GDM1 (cell line): ENCODE measurements at places on chromosomes 13 and 19.

GRCh38 chr19:49672131-49672919 lies 4.7 kb upstream of the PRMT1 start:
- peak; percentile 41 for DNase-seq

DNA sequence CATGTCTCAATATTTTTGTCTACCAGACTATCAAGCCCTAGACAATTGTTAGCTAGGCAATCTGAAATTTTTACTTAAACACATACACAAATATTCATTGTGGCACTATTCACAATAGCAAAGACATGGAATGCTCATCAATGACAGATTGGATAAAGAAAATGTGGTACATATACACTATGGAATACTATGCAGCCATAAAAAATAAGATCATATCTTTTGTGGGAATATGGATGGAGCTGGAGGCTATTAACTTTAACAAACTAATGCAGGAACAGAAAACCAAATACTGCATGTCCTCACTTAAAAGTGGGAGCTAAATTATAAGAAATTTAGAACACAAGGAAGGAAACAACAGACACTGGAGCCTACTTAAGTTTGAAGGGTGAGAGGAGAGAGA lies 288.6 kb upstream of the MIR17HG start:
- no peak for DNase-seq

GRCh38 chr13:101049166-101049850 lies 367.0 kb downstream of the NALCN start:
- DNase-seq, result no peak

DNA sequence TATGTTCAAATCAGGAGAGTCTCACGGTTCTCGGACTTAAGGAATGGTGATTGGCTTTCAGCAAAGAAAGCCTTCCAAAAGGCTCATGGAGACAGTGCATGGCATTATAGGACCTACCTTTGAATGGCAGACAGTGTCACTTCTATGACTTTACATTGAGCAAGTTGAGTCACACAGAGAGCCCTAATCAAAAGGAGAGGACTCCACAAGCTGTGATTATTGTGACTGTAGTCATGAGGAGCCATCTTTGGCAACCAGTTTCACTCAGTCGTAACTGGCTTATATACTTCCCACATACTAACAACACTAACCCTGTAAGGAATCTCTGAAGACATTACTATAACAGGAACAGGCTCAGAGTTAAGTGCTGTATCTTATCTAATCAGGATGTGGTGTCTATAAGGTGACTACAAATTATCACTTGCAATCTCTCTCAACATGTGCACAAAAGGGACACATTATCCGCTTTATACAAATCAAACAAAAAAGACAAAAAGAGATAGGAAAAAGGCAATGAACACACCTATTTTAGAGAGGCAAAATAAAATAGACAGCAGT lies 6.1 kb downstream of the LGALS14 start:
- no peak for DNase-seq

- DNase-seq, result no peak
Measured at GRCh38 chr13:44860454-44860853, 128.8 kb downstream of the NUFIP1 start.

DNA sequence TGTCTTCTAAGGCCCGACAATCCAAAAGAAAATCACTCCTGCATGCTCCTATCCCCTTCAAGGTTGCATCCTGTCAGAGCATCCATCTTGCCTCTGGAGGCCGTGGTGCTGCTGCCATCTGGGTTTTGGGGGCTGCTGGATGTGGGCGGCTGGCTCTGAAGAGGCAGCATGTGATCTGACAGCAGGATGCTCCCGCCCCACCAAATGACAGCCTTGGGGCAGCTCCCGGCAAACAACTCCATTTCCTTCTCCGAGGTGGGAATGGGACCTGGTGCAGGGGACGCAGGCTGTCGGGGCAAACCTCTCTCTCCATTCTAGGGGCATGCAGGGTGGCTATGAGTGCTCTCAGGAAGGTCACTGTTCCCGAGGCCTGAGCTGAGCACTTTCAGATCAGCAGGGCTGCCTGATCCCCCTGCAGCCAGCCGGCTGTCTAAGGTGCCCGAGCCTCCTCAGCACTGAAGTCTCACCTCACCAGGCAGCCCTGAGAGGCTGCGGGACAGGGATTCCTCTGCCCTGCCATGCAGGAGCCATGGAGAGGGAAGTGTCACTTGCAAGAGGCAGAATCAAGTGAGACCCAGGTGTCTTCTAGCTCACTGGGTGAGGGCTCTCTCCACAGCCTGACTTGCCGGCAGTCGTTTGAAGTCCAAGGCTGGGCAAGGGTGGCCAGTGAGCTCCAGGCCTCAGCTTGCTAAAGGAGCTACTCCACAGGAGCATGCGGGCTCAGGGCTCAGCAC lies 28.8 kb downstream of the TSSK6 start:
- no peak for DNase-seq

DNA sequence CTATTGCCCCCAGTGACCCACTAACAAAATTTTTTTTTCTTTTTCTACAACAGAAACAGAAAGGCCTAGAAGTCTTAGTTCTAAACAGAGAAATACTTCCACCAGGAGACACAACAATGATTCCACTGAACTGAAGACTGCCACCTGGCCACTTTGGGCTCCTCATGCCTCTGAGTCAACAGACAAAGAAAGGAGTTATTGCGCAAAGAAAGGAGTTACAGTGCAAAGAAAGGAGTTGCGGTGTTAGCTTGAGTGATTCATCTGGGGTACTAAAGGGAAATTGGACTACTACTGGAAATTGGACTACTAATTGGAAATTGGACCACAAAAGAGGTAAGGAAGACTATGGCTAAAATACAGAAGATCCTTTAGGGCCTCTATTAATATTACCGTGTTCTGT lies 116.6 kb downstream of the PCDH17 start:
- no peak for DNase-seq

GRCh38 chr13:113857531-113858195 lies 6.2 kb downstream of the GAS6 start:
- no peak for DNase-seq

DNA sequence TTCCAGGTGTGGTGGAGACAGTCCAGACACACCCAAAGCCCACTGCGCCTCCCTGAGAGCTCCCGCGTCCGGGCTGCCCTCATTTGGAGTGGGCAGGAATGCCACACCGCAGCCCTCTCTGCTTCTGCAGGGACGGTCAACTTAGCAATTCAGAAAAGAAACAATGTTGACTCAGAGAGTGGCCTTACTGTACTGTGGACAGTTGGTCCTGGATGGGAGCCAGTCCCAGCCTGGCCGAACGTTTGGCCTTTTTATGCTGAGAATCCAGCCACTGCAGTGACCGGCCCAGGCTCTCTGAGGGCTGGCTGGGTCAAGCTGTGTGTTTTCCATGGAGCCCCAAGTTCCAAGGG lies 7.2 kb downstream of the GAS6 start:
- no peak for DNase-seq

DNA sequence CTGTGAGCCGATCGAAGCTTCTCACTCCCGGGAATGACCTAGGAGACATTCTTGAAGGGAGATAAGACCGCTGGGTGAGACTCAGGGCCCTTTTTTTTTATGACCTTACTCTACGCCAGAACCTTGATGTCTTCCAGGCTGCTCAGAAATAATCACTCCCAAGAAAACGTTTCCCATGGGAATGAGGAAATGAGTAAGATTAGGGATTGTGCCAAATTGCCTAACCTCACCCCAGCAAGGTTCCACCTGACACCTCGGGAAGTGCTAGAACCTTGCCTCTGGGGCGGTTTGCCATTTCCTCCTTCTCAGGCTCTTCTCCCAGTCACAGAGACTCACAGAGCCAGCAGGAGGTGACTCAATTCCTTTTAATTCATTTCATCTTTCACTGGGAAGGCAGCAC lies 2.3 kb downstream of the SLC46A3 start:
- DNase-seq, result no peak

GRCh38 chr19:29040292-29040691 lies 172.7 kb downstream of the UQCRFS1 start:
- no peak for DNase-seq

- no peak for DNase-seq
Measured at GRCh38 chr19:5179256-5179655, 161.4 kb downstream of the PTPRS start.

GRCh38 chr19:39335168-39335548 lies 685 bp downstream of the GMFG start:
- peak; percentile 50 for DNase-seq

DNA sequence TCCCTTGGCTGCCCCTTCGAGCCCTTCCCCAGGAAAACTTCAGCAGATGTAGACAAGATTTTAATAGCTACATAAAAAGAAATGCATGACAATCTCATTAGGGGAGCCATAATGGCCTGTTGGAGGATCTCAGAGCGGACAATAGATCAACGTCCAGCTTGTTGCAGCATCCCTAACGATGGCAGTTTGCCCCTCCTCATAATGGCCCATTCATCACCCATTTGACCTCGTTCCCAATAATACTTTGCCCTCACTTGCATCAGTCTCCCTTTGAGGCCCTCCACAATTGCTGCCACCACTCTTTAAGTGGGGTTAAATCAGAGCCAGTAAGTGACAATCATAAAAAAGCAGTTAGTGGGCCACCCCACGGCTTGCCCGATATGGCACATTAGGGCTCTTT lies 84.7 kb upstream of the PCDH8 start:
- no peak for DNase-seq

- DNase-seq, result no peak
Measured at GRCh38 chr19:30169196-30169900, 202.8 kb upstream of the ZNF536 start.

GRCh38 chr13:63307228-63307627 lies 1891.6 kb upstream of the PCDH20 start:
- no peak for DNase-seq

GRCh38 chr13:109779074-109779473 lies 7.3 kb downstream of the IRS2 start:
- no peak for DNase-seq

DNA sequence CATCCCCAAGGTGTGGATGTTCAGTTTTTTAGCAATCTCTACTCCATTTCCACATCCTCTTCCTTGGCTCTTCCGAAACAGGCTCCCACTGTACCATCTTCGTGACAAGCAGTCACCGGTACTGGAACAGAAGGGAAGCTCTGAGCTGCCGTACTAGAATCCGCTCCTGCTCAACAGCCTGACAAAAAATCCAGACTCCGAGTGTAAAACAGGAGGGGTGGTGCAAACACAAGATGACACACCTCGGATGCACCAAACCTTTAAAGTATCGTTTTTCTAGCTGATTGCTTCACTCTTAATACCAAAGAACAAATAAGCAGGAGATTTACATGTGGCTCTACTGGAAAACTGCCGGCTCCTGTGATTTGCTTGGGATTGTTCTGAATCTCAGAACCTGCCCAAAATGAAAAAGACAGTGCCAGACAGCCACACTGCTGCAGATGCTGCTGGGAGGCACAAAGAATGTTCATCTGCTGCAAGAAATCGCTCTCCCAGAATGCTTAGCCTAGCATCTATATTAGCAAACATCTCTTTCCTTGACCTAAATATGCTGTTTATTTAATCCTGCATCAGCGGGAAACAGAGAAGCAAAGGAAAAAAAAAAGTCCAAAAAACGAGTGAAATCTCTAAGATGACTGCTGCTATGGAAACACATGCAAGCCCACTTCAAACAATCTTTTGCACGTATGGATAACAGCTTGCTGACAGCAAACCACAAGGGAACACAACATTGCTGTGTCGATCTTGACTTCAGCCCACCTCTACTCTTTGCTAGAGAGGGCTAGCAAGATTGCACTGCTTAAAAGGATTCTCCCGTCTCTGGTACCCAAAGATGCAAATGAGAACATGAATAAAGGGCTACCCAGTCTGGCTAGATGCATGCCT lies 38.0 kb upstream of the DOCK9 start:
- no peak for DNase-seq

GRCh38 chr19:46761418-46761831 lies 15.2 kb upstream of the STRN4 start:
- DNase-seq, result no peak

DNA sequence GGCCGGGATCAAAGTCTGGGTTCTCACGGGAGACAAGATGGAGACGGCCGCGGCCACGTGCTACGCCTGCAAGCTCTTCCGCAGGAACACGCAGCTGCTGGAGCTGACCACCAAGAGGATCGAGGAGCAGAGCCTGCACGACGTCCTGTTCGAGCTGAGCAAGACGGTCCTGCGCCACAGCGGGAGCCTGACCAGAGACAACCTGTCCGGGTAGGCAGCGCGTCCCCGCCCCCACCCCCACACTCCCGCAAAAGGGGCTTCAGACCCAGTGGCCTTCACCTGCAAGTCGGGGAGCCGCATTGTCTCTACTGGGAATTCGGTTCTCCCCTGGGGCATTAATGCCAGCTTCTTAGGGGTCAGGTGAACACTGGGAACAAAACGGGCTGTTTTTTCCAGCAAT lies 114.7 kb upstream of the MCF2L start:
- DNase-seq, result no peak

- no peak for DNase-seq
Measured at GRCh38 chr19:18504886-18505610, 16.8 kb downstream of the ELL start.

GRCh38 chr13:95298971-95299621 lies 2.2 kb downstream of the ABCC4 start:
- no peak for DNase-seq

DNA sequence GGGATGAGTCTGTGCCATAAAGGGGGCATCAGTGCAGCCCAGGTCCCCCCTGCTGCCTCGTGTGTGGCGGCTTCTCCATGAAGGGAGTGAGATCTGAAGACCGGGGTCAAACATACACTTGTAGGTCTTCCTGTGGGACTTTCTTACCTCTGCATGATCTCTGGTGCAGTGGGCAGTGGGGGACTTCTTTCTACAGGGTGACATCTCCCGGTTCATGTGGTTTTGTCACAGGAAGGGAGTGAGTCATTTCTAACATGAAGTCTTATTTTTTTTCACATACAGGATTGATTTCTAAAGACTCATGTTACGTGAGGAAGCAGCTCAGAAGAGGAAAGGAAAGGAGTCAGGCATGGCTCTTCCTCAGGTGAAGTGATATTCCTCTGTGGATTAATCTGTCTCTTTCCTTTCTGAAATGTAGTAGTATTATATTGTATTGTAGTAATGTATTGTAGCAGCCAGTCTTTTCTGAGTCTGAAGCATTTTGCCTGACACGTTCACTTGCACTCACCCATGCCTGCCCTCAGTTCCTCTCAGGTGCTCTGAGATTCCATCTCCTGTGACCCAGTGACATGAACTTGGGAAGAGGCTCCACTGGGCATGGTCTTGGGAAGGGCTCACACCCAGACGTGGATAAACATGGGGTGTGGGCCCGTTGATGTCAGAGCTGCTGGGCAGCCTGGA lies 15.7 kb downstream of the ZNF808 start:
- DNase-seq, result no peak

DNA sequence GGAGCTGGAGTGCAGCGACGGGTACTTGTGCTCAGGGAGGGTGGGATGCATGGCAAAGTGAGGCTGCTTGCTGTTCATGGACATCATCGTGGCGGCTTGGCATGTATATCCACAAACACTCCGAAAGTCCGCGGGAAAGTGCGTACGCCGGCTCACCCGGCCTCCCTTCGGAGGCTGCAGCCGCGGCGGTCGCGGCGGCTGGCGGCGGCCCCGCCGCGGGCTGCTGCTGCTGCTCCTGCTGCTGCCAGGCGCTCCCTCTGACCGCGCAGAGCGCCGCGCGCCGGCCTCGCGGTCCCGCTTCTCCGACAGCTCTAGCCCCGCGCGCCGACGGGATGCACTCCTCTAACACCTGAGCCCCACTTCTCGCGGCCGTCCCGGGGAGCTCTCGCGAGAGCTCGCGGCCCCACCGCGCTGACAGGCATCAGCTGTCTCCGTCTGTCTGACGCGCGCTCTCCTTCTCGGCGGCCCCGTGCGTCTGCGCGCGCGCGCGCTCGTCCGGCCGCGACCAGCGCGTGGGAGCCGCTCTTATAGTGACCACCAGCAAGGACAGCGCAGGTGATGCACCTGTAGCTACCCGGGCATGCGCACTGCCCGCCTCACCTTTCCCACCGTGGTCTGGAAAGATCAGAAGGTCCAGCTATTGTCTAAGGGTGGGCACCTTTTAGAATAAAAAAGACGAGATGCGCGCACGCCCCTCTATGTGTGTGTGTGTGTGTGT lies at the start of gene POU4F1:
TSS of gene POU4F1 (minus strand) at position 313 of the 718 bp plus-strand sequence. CDS start at position 87, 226 bp downstream.
- DNase-seq, result peak; percentile 69
